ENCODE measurements at places on chromosomes 7 and 10.

- no peak for DNase-seq
Observed at GRCh38 chr10:113533801-113534200, 19.1 kb upstream of the HABP2 start.

DNA sequence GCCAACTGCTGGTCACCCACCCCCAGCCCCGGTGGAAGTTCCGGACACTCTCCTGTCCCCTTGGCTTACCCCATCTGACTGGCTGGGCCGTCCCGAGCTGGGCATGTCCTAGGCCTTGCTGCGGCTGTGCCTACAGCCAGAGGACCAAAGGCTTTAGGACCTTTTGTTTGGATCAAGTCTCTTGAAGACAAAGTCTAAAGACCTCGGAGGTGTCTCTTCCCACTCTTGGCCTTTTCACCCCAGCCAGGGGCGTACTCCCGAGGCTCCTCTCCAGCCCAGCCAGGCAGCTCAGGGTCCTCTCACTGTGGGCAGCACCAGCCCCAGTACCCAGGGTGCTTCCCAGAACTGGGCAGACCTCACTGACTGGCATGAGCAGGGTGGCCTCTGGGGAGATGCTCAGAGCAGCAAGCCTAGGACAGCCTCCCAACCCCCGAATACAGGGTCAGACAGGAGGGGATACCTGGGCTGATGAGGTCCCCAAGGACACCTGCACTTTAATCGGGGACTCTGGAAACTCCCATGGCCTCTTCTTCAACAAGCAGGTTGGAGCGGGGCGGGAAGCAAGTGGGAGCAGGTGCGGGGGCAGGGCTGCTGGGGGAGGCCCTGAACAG, 2.7 kb upstream of the PWWP2B start:
- no peak for DNase-seq

- no peak for DNase-seq
Observed at GRCh38 chr10:72539137-72539536, 86.7 kb downstream of the MICU1 start.

DNA sequence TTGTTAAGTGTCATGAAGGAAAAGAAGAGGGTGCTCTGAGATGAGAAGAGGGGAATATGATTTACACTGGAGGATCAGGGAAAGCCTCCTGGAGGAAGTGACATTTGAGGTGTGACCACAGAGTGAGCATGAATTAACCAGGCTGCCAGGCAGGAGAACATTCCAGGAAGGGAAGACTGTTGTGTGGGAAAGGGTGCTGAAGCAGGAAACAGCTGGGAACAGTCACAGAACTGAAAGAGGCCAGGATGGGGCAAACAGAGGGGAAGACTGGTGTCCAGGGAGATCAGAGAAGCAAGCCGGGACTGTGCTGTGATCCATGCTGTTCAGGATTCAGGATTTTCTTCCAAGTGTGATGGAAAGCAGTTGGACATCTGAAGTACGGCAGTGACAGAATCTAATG, 14.9 kb downstream of the HIPK2 start:
- DNase-seq: no peak

DNA sequence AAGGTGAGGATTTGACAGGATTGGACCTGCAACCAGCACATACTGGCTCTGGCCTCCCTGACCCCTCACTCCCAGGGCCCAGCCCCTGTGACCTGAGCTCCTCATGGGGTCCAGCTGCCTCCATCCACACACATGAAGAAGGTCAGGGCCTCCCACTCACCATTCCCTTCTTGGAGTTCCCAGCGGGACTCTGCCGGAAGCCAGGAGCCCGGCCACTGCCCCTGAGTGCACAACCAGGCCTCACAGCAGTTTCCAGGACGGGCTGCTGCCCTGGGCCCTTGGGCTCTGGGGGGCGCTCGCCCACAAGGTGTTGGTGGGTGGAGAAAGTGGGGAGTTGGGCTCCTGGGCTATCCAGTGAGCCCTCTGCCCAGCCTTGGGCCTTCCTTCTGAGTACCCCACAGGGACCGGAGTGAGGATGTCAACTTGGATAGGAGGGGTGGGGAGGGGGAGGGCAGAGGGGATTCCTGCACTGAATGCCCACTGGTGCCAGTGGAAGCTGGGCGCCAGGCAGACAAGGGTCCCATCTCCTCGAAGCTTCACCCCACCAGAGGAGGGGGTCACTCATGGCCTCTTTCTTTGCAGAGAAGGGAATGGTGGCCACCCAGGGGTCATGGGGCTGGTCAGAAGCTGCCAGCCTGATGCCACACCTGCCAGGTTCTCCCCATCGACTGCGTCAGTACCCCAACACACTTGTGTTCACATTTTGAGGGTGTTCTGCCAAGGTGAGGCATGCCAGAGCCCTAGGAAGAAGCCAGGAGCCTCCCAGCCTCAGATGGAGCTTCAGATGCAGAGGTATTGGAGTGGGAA, 115.3 kb downstream of the PTPN20 start:
- no peak for DNase-seq

DNA sequence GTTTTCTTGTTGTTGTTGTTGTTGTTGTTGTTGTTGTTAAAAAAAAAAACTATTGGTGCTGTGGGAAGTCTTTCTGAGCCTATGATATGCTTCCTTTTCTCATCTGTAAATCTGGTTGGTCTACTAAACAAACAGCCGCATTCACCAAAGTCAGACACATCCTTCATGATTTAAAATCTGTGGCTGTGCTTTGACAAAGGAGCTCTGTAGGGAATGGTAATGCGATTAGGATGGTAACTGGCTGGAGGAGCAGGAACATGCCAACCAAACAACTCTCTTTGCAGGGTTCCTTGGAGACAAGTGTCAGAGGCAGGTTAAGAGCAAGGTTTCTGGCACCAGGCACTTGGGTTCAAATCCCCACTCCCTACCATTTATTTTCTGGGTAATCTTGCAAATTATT, 14.9 kb upstream of the SP4 start:
- no peak for DNase-seq

- peak; percentile 82 for DNase-seq
Observed at GRCh38 chr7:4724648-4725013, 42.5 kb downstream of the FOXK1 start.

- DNase-seq: no peak
Observed at GRCh38 chr7:36232971-36233550, 80.0 kb downstream of the EEPD1 start.

DNA sequence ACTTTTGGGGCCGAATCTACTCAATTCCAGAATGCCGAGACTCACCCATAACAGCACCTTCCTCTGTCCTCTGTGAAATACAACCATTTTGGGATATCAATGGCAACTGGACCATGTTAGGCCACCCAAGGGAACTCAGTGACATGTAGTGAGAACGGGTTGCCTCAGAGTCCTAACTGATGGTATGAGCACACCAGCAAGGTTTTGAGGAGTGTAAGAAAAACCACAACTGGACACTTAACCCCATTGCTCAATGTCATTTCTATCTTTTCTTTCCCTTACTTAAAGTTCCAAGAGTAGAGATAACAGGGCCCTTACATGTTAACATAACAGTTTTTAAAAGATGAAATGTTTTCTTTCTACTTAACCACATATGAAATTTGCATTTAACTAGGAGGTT, 67.1 kb downstream of the TNS3 start:
- DNase-seq: peak; percentile 30

GRCh38 chr10:93081834-93082233, 8.1 kb downstream of the CYP26A1 start:
- no peak for DNase-seq

DNA sequence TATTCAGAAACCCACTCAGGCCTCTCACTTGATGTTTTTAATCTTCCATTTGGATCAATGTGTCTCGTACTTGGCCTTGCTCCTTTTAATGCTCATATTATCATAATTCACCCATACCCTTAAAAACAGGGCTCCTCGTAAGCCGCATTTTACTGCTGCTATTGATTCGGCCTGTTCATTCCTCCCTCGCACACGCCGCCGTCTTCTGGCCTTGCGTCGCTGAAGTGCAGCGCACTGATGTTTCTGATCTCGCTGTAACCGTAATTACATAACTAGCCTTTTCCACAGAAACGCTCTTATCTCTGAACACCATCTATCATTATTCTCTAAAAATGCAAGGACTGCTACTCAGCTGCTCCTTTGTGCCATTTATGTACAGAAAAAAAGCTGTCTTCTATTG, 544.5 kb upstream of the FOXK1 start:
- DNase-seq: no peak

DNA sequence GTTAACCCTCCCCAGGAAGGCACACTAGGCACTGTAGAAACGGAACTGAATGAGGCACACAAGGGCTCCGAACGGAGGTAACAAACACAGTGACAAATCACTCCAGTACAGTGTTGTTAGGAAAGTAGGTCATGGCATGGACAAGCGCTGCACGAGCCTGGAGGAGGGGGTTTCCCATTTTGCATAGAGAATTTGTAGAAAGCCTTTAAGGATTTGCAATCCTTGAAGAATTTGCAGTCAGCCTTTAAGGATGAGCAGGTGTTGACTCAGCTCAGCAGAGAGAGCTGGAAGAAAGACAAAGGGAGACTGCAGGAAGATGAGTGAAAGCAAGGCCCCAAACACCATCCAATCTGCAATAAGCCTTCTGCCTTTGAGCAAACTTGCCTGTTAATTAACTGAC, 51.1 kb upstream of the PPP1R3C start:
- no peak for DNase-seq

Measured in NB4 (cell line).